Stimulated activated CD8-positive, alpha-beta memory T cell treated with anti-CD3 and anti-CD28 coated beads, Interleukin-12 subunit alpha, Interleukin-12 subunit beta, amount 100 ng/mL, for 1 hour (primary cell): ENCODE measurements at places on chromosomes 16 and 17.

GRCh38 chr16:79312502-79312901 lies 288.0 kb downstream of the MAF start:
- DNase-seq, result no peak

- DNase-seq, result no peak
These were observed 7.9 kb upstream of the RPL23 start for GRCh38 chr17:38861399-38861843.

DNA sequence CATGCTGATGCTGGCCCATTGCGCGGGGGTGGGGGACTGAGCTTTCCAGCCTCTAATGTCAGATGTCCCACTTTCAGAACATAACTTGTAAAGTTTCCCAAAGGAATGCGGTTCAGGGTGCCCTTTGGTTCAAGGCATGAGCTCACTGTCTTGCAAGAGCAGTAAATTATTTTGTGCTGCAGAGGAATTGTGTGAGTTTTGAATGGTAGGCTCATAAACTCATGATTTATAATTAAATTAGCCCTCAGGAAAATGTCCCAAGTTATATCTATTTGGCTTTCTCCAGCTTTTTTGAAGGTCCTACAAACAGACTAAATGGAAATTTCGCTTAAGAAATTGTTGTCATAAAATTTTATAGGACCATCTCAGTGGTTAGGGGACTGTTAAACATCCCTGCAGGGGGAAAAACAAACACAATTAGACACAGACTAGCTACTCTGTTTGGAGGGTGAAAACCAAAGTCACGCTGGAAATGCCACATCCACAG lies 321.8 kb downstream of the HS3ST3B1 start:
- no peak for DNase-seq

DNA sequence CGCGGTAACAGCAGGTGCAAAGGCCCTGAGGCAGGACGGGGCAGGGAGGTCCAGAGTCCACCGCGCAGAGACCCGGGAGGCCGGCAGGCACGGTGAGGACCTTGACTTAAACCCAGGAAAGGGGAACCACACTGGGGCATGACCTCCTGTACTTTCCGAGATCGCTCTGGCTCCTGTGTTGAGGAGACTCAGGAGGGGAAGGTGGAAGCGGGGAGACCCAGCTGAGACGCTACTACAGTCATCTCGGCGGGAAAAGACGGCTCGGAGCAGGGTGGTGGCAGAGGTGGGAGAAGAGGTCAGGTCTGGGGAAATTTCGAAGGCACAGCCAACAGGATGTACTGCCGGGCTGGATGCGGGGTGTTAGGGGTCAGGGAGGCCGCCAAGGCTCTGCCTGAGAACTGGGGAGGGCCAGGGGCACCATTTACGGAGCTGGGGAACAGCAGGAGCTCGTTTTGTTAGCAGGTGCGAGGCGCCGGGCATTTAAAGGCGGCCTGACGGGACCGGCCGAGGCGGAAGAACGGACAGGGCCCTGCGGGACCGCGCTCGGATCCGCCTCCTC lies 22.3 kb downstream of the NPTX1 start:
- DNase-seq, result no peak

DNA sequence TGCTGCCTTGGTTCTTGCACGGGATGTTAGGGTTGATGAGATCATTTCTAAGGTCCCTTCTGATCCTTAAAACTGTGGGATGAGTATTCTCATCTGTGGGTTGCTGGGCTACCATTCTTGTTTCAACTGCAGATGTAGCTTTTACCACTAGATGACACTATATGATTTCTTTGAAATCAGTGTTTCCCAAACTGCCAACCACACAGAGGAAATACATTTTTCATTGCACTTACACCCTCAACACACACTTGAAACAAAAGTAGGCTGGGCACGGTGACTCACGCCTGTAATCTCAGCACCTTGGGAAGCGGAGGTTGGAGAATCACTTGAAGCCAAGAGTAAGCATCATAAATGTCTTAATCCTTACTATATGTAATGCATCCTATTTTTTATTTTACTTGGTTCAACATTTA lies 15.3 kb downstream of the LCMT1 start:
- DNase-seq, result no peak

DNA sequence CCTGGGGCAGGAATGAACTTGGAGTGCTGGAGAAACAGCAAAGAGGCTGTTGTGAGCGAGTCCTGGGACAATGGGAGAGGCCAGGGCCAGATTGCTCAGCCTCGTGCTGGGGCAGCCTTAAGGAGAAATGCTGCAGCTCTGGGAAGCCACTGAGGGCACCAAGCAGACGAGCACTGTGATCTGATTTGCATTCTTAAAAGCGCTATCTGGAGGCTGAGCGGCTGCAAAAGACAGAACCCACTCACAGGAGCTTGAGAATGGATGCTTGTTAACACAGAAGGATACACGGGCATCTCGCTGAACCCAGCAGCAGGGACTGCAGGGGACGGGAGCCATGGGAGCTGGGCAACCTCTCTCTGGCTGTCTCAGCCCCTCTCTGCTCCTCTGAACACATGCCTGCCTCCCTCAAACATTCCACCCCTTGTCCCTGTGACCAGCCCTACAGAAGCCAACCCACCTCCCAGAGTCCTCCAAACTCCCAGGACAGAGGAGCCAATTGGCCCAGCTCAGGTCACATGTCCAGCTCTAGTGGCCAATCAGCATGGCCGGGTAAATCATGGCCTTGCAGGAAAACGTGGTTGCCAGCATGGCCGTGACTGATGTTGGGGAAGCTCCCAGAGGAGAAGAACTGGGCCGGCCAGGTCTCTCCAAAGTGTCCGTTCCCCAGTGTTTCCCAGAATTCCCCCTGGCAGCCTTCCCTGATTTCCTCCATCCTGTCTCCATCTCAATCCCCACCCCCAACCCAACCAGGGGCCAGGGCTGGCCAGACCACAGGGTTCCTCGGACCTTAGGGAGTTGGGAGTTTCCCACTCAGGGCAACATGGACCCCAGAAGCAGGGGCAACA lies 60.3 kb downstream of the GSG1L start:
- DNase-seq, result no peak

- DNase-seq, result no peak
These were observed 69.5 kb downstream of the AIPL1 start for GRCh38 chr17:6365200-6365943.

- DNase-seq, result no peak
These were observed 22.3 kb upstream of the ZNHIT3 start for GRCh38 chr17:36463916-36464764.

GRCh38 chr17:75005291-75005690 lies 7.2 kb upstream of the MRPL58 start:
- no peak for DNase-seq

DNA sequence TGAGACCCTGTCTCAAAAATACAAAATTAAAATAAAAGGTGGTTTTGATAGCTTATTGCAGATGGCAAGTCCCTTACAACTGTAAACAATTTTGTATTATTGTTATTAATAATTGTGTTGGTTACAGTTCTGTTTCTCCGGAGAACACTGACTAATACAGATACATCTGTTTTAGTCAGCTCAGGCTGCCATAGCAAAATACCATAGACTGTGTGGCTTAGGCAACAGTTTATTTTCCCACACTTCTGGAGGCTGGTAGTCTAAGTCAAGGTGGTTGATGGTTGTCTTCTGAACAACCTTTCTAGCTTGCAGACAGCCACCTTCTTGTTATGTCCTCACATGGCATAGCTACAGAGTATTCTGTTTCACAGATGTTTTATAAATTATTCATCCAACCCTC lies 14.2 kb upstream of the IL21R start:
- DNase-seq, result no peak

- no peak for DNase-seq
These were observed 46.1 kb downstream of the RAB11FIP3 start for GRCh38 chr16:471353-472198.

- DNase-seq, result no peak
These were observed 11.4 kb downstream of the NT5M start for GRCh38 chr17:17314501-17315071.

- DNase-seq, result no peak
These were observed 53.1 kb downstream of the CMIP start for GRCh38 chr16:81497690-81498089.

DNA sequence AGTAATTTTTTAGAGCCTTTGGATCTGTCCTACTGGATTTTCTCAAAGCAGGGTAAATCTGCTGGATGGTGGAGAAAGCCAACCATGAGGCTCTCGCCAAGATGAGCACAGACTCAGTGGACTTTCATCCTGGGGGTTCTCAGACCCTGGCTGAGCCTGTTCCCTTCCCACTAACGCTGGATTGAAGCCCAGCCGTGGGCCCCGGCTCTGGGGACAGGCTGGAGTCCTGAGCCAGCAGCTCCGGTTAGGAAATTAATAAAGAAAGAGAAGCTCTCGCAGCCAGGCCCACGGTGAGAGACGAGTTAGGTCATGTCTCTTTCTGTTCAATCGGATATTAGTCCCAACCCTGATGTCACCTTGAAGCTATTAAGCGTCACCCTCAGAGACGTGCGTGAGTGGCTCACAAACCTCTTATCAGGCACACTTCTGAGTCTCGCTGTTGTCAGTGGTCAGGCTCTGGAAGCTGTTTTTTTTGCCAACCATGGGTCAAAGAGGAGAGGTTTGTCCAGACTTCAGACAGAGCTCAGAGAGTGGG lies 27.1 kb downstream of the MEOX1 start:
- no peak for DNase-seq

- DNase-seq, result no peak
These were observed 195.4 kb downstream of the KATNIP start for GRCh38 chr16:27745348-27745747.
